NCI-H460 (cell line): ENCODE measurements at places on chromosomes 6 and 20.
A peak's percentile ranks its signal among the peaks of the same experiment; 100 is the strongest.

GRCh38 chr6:43964659-43965570, 162.3 kb downstream of the MRPL14 start:
- no peak for DNase-seq

GRCh38 chr20:25117990-25118389, 36.0 kb upstream of the VSX1 start:
- DNase-seq, result no peak

DNA sequence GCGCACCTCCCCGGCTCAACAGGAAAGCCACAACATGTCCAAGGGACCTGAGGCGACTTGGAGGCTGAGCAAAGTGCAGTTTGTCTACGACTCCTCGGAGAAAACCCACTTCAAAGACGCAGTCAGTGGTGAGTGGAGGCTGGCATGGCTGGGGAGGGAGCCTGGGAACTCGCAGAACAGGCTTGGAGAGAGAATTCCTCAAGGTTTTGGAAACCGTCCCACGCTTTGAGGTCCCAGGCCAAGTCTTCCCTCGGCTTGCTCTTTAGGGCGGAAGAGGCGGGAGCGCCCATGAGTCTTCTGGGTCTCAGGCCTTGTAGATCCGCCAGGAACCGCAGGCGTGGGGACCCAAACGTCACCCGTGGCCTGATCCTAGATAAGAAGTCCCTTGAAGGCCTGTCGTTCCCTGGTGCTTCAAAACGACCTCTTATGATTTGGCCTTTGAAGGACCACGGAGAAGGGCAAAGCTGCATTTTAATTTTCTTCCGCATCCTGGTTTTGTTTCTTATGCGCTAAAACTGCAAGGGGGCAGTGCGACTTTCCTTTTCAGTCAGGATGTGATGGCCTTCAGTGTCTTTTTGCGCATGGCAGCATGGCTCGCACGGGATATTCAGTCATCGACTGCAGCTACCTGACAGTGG, 2.0 kb downstream of the LAMP5 start:
- no peak for DNase-seq

GRCh38 chr6:75273009-75273408, 11.6 kb downstream of the TMEM30A start:
- DNase-seq, result no peak

- no peak for DNase-seq
Observed at GRCh38 chr6:47034926-47035325, 7.2 kb downstream of the ADGRF1 start.

DNA sequence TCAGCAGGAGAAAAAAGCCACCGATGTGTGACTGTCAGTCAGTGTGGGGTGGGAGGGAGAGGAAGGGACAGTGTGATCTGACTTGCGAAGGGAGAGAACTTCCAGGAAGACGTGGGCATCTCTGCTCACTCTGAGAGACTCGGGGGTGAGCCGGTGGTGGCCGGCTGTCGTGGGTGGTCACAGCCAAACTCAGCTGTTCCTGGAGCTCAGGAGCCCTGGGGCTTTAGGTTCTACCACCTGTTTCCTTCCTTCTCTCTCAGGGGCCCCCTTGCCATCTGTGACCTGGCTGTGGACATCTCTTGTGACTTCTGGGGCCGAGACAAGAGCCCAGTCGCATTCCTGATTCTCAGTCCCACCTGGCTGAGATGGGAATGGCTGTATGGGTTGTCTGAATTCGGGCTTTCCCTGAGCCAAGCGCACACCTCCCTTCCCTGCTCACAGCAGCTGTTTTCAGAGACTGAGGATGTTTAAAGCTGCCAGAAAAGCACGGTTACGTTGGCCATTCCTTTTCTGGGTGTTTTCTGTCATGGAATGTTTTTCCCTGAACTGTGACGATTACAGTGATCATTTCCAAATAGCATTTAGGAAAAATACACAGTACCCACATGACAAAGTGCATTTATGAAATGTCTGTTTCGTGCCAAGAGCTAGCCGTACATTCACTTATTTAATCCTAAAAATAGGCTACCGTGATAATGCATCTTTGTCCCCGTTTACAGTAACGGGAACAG, 36.5 kb downstream of the SYNJ2 start:
- DNase-seq, result no peak

- no peak for DNase-seq
Observed at GRCh38 chr6:7561153-7561964, 19.9 kb downstream of the DSP start.

DNA sequence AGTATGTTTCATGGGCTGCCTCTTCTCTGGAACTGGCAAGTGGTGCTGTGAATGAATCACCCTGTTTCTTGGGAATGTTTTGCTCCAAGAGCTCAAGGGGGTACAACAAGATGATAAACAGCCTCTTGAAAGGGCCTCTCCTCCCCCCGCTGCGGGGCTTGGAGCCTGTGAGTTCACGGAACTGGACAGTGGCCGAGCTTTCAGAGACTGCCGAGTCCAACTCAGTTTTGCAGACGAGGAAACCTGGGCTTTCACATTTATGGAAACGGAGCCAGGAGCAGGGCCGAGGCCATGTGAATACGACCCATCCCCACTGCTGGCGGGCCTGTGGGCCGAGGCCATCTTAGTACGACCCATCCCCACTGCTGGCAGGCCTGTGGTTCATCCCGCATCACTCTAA, 18.2 kb upstream of the SRC start:
- no peak for DNase-seq

DNA sequence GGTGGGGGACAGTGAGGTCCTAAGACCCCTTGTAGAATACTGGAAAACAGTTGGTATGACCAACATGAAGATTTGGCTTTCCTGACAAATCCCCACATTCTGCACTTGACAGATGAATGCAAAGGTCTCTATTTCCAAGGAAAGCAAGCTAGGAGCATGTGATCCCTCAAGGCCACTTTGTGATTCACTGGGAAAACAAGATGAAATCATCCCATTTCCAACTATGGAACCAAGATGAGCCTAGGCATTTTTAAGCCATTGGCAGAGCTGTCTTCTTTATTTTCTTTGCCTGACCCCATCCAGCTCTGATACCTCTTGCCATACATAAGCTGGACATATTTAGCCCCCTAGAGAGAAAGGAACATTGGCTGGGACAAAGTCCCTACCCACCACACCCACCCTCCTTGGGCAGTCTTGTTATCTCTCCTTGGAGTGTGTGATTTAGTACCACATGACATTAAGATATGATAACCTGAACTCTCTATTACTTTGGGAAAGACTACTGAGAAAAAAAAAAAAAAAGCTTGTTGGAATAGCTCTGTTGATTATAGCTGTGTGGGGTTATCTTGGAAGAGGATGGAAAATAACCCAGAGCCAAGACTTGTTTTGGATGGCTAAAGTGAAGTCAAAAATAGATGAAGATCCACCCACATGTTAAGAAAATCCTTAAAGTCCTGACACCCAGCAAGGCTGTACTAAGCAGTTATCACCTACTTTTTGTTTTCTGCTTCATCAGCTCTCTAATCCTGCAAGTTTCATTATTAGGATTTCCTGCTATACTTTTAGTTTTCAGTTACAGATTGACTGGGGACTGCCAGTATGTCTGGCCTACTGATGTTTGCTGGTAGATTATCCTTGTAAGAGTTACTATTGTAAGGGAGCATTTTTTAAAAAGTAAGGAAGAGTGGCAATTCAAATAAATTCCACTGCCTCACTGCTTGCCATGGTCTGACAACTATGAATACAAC, 90.1 kb upstream of the PREP start:
- DNase-seq, result no peak

DNA sequence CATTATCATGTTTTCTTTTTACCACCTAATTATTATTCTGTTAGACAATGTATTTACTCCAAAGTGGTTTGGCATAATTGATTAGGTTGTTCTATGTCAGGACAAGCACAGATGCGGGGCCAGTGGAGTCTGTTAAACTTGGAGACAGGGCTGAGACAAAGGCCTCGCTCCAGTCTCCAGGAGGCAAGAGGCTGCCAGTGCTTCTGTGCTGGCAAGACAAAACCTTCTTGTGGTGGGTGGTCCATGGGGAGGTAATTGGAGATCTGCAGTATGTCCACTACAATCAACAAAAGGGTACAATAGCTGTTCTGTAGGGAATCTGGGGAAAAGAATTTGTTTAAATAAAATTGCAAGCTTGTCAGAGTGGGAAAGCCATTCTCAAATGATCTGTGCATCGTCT, 677.2 kb upstream of the SLC35B3 start:
- no peak for DNase-seq

DNA sequence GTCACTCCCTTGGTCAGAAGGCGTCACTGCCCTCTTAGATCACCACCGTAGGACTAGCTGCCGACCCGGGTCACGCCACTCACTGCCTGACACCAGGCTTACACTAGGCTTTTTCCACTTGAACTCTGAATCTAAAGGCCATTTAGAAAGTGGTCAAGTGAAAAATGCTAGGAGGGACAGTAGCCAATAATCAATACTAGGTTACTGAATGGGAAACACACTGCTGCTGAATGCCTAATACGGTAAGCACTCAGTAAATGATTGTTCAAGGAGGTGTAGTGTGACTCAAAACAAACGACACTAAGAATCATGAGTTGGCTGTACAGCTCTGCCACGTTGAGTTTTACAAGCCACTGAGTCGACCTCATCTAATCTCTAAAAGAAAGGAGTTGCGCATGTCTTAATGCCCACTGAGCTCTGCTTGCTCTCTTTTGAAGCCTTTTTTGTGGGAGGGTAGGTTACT, 760 bp upstream of the IBTK start:
- peak; percentile 39 for DNase-seq

GRCh38 chr6:24778121-24778520, 3.4 kb downstream of the GMNN start:
- DNase-seq, result no peak

DNA sequence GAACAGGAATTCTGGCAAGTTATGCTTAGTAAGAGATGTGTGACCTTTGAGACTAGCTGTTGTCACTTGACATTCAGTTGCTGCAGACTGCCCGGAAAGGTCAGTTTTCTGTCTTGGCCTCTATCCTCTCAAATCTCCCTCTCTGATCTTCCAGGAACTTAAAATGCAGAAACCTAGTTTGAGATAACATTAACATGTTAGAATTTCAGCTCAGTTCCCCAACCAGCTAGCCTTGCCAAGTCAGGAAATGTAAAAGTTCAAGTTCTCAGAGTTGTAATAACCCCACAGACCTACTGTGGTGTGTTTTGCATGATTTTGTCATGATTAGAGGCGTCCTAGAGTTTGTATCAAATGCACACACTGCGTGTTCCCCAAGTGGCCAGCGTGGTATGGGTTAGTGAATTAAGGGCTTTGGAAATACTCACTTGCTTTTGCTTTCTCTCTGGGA, 46.6 kb downstream of the DUSP22 start:
- DNase-seq, result peak; percentile 89

DNA sequence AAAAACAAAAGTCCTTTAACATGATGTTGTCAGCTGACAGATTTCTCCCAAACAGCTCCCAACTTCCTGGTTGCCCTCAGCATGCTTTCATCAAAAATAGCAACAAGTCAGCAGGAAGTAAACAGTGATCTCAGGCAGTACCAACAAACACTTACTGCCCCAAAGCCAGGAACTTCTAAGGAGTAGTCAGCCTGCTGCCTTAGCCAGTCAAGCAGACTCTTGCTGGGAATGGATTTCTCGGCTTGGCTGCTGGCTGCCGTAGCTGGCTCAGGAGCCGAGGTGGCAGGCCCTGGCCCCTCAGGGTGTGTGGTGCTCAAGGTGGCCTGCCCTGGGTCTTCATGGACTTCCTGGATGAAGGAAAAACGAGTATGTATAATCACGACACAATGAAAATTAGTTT, 46.6 kb upstream of the EMILIN3 start:
- no peak for DNase-seq

DNA sequence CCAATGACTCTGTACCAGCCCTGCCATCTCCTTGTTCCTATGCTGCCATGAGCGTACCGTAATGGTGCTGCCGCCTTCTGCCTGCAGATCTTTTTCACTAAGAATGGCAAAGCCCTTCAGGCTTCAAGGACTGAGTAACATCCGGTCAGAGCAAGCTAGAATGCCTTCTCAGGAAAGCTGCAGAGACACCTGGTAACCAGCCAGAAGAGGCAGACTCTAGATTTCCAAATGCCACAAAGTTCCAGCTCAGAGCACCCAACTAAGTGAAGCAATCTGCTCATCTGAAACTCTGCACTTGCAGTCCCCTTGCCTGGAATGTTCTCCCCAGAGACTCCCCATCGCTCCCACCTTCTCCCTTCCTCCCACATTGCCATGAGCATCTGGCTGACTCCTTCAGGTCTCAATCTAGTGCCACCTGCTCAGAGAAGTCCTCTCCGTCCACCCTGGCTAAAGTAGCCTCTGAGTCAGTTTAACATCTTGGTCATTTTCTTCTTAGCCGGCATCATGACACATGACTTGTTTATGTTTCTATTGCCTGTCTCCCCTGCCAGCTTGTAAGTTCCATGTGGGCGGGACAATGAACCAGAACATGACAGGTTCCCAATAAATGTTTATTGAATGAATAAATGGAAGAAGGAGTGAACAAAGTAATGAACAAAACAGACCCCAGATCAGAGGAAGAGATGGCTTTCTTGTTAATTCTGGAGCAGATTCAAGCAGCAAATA, 6.9 kb upstream of the OCSTAMP start:
- no peak for DNase-seq

DNA sequence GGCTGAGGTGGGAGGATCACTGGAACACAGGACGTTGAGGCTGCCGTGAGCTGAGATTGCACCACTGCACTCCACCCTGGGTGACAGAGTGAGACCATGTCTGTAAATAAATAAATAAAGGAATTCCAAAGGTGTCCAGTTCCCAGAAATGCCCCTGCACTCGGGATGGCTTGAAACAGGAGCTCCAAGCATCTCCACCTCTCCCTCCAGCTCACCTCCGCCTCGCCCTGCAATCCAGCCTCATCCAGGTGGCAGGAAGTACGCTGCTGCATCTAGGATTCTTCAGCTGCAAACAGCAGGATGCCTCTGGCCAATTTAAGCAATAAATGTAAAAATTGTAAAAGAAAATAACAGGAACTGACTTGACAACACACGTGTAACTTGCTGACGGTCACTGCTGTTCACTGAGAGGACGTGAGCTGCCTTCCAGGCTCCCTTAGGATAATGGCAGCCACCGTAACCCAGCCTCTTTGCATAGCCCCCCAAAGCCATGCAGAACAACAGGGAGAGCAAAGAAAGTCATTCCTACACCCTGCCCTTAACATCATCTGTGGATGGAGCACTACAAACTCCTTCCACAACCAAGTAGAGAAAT, 11.4 kb upstream of the GRM4 start:
- no peak for DNase-seq

DNA sequence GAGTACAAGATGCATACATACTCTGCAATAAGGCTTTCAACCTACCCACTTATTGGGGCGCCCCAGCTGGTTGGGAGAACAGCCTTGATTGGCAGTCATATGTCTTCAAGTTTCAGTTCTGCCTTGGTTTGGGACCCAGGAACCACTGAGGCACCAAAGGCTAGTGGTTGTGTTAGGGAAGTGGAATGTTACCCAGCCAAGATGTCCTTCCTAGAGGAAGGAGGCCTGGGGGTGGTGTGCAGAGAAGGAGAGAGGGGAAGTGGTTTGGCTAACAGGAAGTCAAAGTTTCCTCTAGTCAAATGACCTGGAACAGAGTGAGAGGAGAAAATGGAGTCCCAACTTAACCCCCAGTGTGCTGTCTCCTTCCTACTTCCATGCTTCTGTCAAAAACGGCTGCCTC, 59.4 kb downstream of the CD164 start:
- DNase-seq, result no peak

- DNase-seq, result no peak
Observed at GRCh38 chr6:113018351-113019151, 671.4 kb downstream of the RFPL4B start.
